ENCODE measurements at places on chromosomes 7 and 10. TPM values are rescaled to one million over a fixed set of nuclear protein-coding genes. Genes with fewer than 3 reads are reported as not detected.

- H3K4me3 ChIP-seq, result no peak overlapping the region
- no peak for DNase-seq
- no peaks in the 10 kb centered on the region for H3K4me1 ChIP-seq
- H3K36me3 ChIP-seq, result no peaks in the 10 kb centered on the region
Measured at GRCh38 chr7:149529136-149529718, 31.6 kb upstream of the ZNF746 start.

- no peak overlapping the region for H3K27ac ChIP-seq
- no peak overlapping the region for H3K4me3 ChIP-seq
- DNase-seq, result peak; percentile 54
- no peaks in the 10 kb centered on the region for H3K36me3 ChIP-seq
Measured at GRCh38 chr7:142459551-142459963, 201.7 kb upstream of the PRSS58 start.

DNA sequence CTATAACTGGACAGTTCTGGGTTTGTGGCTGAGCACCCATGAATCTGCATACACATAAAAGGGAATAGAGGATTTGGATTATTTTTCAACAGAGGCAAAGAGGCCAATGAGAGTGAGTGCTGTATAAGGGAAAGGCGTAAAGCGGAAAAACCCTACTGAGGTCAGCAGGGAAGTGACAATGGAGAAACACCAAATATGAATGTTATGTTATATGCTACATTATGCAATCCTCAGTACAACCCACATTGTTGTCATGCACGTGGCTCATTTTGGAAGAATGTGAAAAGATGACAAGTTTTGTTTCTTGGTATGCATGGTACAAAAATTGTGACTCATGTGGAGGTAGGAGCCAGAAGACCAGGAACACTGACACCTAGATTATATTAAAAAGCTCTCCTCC, 113.6 kb upstream of the AMPH start:
- no peak overlapping the region for H3K27ac ChIP-seq
- no peaks in the 10 kb centered on the region for H3K4me1 ChIP-seq
- H3K36me3 ChIP-seq, result peaks cover 26% of the 10 kb centered on the region
- no peak overlapping the region for H3K4me3 ChIP-seq
- DNase-seq, result no peak

DNA sequence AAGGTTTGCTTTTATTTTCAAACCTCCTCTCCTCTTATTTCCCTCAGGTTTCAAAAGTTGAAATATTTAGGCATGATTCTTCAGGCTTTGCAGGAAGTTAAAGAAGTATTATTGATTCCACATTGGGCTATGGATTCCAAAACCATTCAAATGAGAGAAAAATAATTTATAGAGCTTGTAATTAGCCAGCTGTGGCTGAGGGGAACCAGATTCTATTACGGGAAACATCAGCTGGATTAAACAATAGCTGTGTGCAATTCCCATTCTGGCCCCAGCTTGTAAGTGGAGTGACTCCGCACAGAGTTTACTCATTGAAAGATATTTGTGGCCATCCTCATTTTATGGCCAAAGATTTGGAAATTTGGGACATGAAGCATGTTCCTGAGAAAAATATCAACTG, 77.0 kb upstream of the PHYHIPL start:
- H3K4me1 ChIP-seq, result peaks cover 8% of the 10 kb centered on the region
- DNase-seq, result no peak
- no peaks in the 10 kb centered on the region for H3K27me3 ChIP-seq
- H3K27ac ChIP-seq, result no peak overlapping the region
- H3K4me3 ChIP-seq, result no peak overlapping the region

GRCh38 chr7:47837826-47838225, 110.4 kb downstream of the PKD1L1 start:
- no peaks in the 10 kb centered on the region for H3K27me3 ChIP-seq
- H3K36me3 ChIP-seq, result no peaks in the 10 kb centered on the region
- H3K4me1 ChIP-seq, result no peaks in the 10 kb centered on the region
- no peak overlapping the region for H3K27ac ChIP-seq

DNA sequence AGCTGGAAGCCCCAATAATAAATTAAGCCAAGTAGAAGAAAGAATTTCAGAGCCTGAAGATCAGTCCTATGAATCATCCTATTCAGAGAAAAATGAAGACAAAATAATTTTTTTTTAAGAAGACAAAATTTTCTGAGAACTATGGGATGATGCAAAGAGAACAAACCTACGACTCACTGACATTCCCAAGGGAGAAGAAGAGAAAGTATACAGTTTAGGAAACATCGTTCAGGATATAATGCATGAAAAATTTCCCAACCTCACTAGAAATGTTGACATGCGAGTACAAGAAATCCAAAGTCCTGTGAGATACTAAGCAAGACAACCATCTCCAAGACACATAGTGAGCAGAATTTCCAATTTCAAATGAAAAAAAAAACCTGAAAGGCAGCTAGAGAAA, 150.5 kb downstream of the THSD7A start:
- no peak overlapping the region for H3K4me3 ChIP-seq
- no peaks in the 10 kb centered on the region for H3K4me1 ChIP-seq
- H3K27ac ChIP-seq, result no peak overlapping the region
- DNase-seq, result no peak

GRCh38 chr7:159083001-159083697, 61.5 kb downstream of the VIPR2 start:
- DNase-seq, result no peak
- H3K4me3 ChIP-seq, result no peak overlapping the region
- no peaks in the 10 kb centered on the region for H3K4me1 ChIP-seq
- H3K36me3 ChIP-seq, result no peaks in the 10 kb centered on the region
- H3K27ac ChIP-seq, result no peak overlapping the region

GRCh38 chr7:45576249-45576929, 2.2 kb downstream of the ADCY1 start:
- no peaks in the 10 kb centered on the region for H3K36me3 ChIP-seq
- H3K27ac ChIP-seq, result no peak overlapping the region
- no peak for DNase-seq
- H3K27me3 ChIP-seq, result no peaks in the 10 kb centered on the region

- DNase-seq, result no peak
- H3K27me3 ChIP-seq, result no peaks in the 10 kb centered on the region
- no peak overlapping the region for H3K4me3 ChIP-seq
- H3K4me1 ChIP-seq, result no peaks in the 10 kb centered on the region
Measured at GRCh38 chr10:7483848-7484247, 73.0 kb upstream of the SFMBT2 start.

DNA sequence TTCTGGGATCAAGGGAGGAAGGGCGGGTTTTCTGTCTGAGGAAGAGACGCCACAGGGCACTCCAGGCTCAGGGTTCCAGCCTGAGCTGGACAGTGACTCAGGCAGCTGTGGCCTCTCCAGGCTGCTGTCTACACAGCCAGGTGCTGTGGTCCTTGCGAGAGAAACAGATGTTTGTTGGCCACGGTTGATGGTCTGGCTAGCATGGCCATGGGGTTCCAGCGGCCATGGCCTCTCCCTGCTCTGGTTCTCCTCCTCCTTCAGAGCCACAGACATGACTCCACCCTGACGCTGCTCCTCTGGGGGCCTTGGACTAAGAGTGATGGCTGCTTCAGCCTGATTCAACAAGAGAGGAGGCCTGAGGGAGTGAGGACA, 75.9 kb downstream of the AFAP1L2 start:
- no peak overlapping the region for H3K4me3 ChIP-seq
- H3K36me3 ChIP-seq, result no peaks in the 10 kb centered on the region

GRCh38 chr10:79025199-79025832, 43.5 kb upstream of the ZMIZ1 start:
- H3K4me1 ChIP-seq, result peaks cover 7% of the 10 kb centered on the region
- no peak overlapping the region for H3K27ac ChIP-seq
- H3K27me3 ChIP-seq, result no peaks in the 10 kb centered on the region
- H3K4me3 ChIP-seq, result no peak overlapping the region
- H3K36me3 ChIP-seq, result no peaks in the 10 kb centered on the region

DNA sequence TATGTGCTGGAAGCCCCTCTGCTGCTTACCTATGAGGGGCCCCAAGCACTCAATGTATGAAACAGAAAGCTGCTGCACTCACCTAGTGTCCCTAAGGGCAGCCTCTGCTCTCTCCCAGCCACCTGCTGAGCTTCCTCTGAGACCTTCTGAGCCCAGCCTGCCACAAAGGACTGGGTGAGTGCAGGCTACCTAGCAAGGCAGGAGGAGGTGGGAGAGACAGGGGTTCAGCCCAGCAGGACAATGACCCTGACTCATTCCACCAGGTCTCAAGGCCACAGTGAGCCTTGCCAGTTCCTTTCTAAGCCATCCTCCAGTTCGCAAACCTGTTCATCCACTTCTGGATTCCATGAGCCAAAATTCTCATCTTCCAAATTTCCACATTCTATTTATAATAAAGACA, 16.3 kb downstream of the VOPP1 start:
- H3K4me3 ChIP-seq, result no peak overlapping the region
- no peak for DNase-seq
- H3K4me1 ChIP-seq, result peaks cover 35% of the 10 kb centered on the region
- H3K27ac ChIP-seq, result no peak overlapping the region
- no peaks in the 10 kb centered on the region for H3K36me3 ChIP-seq

- no peaks in the 10 kb centered on the region for H3K27me3 ChIP-seq
- no peak overlapping the region for H3K27ac ChIP-seq
- no peaks in the 10 kb centered on the region for H3K4me1 ChIP-seq
- no peaks in the 10 kb centered on the region for H3K36me3 ChIP-seq
- H3K4me3 ChIP-seq, result no peak overlapping the region
- no peak for DNase-seq
Measured at GRCh38 chr7:110898516-110898915, 192.4 kb upstream of the LRRN3 start.

DNA sequence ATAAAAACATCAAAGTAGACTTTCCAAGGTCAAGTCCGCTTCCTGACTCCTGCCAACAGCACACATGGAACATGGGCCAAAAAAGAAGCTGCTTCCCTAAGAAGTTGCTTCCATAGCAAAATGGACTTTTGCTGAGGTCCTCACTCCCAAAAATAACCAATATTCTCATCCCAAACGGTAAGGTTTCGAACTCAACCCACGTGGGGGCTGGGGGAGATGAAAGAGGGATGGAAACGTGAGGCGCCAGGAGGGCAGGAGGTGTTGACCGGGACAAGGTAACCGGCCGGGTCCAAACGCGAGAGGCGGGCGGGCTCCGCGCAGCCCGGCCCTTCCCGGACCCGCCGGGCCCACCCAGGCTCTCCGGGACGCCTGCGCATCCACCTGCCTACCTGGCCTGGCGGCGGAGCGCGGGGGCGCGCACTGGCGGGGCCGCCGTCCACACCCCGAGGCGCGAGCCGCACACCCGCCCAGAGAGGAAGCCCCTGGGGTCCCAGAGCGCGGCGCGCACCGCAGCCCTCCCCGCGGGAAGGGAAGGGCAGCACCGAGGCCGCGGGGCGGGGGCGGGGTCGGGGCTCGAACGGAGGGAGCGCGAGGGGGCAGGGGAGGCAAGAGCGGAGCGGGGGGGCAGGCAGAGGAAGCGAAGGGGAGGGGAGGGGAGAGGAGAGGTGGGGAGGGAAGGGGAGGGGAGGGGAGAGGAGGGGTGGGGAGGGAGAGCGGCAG, 742 bp downstream of the LMBR1 start:
- peak overlapping the region; percentile 84 for H3K4me3 ChIP-seq
- no peaks in the 10 kb centered on the region for H3K27me3 ChIP-seq
- no peaks in the 10 kb centered on the region for H3K36me3 ChIP-seq
- peak overlapping the region; percentile 87 for H3K27ac ChIP-seq
- DNase-seq, result no peak

GRCh38 chr7:42478717-42479116, 241.7 kb upstream of the GLI3 start:
- DNase-seq, result no peak
- peaks cover 17% of the 10 kb centered on the region for H3K4me1 ChIP-seq
- no peaks in the 10 kb centered on the region for H3K27me3 ChIP-seq
- H3K4me3 ChIP-seq, result no peak overlapping the region
- no peaks in the 10 kb centered on the region for H3K36me3 ChIP-seq

GRCh38 chr10:127774766-127775559, 38.0 kb downstream of the FOXI2 start:
- no peak for DNase-seq
- no peaks in the 10 kb centered on the region for H3K36me3 ChIP-seq
- no peak overlapping the region for H3K27ac ChIP-seq
- no peaks in the 10 kb centered on the region for H3K27me3 ChIP-seq

GRCh38 chr7:42831718-42832522, 80.0 kb downstream of the C7orf25 start:
- H3K27ac ChIP-seq, result peak overlapping the region; percentile 37
- peak overlapping the region; percentile 10 for H3K4me3 ChIP-seq
- DNase-seq, result no peak
- no peaks in the 10 kb centered on the region for H3K36me3 ChIP-seq
- no peaks in the 10 kb centered on the region for H3K27me3 ChIP-seq
- peaks cover 32% of the 10 kb centered on the region for H3K4me1 ChIP-seq

DNA sequence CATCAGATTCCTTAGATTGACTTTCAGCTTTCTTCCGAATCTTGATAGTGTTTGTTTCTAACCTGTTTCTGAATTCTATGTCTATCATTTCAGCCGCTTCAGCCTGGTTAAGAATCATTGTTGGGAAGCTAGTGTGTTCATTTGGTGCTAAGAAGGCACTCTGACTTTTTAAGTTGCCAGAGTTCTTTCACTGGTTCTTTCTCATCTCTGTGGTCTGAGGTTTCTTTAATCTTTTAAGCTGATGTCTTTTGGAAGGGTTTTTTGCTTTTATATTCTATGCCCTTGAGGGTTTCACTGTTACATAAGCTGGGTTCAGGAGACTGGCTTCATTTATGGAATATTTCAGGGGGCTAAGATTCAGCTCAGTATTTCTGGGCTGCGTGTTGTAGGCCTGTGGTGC, 104.5 kb upstream of the PRSS58 start:
- H3K27me3 ChIP-seq, result no peaks in the 10 kb centered on the region
- H3K36me3 ChIP-seq, result no peaks in the 10 kb centered on the region
- no peak overlapping the region for H3K4me3 ChIP-seq
- DNase-seq, result no peak
- no peak overlapping the region for H3K27ac ChIP-seq

GRCh38 chr10:99711129-99711719, 20.7 kb downstream of the COX15 start:
- H3K27ac ChIP-seq, result no peak overlapping the region
- no peak for DNase-seq
- no peaks in the 10 kb centered on the region for H3K36me3 ChIP-seq
- peaks cover 26% of the 10 kb centered on the region for H3K4me1 ChIP-seq
- no peak overlapping the region for H3K4me3 ChIP-seq
- no peaks in the 10 kb centered on the region for H3K27me3 ChIP-seq

Gene SPDYE11
- total RNA-seq, result not detected

Gene TMEM26
- total RNA-seq, result 0.25 TPM

Gene NANOS1
- not detected for total RNA-seq

Gene PRXL2A
- 62.4 TPM for total RNA-seq

Gene IL6
- 12.0 TPM for total RNA-seq

Gene RBM20
- total RNA-seq, result 5.2 TPM

Gene ATP6V0A4
- total RNA-seq, result 1.2 TPM

Gene TMEM130
- total RNA-seq, result 3.7 TPM
